Urothelium cell line (cell line): ENCODE measurements at places on chromosomes 1 and 21.

- DNase-seq = peak; percentile 55
These were observed 176.9 kb upstream of the LMO4 start for GRCh38 chr1:87151500-87152421.

DNA sequence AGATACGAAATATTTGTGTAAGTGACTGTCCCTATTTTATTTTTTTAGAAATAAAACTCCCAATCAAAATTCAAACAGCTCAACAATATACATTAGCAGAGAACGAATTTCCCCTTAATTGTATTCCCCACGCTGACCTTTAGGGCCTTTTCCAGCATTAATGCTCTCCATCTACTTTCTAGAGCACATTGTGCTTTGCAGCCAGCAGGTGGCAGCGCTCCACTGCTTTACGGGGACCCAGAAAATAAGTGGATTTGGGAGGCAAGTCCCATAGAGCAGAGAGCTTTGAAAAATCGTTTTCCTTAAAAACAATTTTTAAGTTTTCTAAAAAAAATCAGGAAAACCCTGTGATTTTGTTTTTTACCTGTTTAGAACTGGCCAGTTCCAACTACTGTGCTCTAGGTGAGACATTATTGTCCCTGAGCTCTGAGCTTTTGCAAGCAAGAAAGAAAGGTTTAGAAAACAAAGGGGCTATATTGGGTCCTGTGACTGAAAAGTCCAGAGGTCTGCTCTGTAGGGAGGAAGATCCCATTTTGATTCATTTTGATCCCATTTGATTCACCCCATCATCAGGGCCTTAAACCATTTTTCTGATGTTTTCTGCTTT, 144.4 kb upstream of the ZNF644 start:
- peak; percentile 68 for DNase-seq

GRCh38 chr1:91345395-91346005, 59.1 kb downstream of the HFM1 start:
- no peak for DNase-seq

- no peak for DNase-seq
These were observed 485.3 kb upstream of the NFIA start for GRCh38 chr1:60596791-60597750.

GRCh38 chr1:160544647-160545046, 21.6 kb upstream of the SLAMF6 start:
- no peak for DNase-seq

GRCh38 chr1:204348242-204348641, 11.5 kb downstream of the PLEKHA6 start:
- DNase-seq = no peak

DNA sequence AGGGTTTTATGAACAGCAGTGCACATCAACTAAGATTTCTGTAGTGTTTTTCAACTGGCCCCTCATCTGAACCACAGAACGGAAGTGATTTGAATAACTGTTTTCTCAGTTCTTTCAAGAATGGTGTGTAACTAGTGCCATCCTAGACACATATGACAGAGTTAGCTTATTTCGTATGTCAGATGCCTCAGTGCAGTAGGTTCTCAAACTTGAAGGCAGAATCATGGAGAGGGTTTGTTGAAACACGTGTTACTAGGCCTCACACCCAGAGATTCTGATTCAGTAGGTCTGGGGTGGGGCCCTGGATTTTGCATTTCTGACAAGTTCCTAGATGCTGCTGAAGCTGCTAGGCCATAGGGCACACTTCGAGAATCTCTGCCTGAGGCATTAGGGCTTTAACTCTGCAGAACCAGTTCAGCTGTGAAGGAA, 49.0 kb downstream of the SCCPDH start:
- no peak for DNase-seq

DNA sequence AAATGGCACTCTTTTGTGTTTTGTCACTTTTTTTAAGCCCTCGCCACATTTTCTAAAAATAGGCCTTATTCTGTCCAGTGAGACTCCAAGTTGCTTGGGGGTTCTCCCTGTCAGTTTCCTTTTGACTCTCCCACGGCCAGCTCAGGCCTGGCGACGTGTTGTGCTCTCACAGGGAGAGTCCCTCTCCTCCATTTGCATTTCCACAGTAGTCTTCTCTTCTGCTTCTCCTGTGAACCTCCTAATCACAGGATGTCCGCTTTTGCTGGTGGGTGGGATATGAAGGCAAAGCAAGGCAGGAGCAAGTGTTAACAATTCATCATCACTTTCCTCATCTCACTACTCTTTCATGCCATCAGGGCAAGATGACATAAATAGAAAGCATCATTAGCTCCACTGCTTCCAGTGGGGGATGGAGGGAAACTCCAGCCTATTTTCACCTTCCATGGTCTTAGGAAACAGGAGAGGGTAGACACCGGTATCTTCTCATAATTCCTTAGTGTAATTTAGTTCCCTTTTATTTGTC, 99.8 kb downstream of the INTS7 start:
- DNase-seq = no peak

DNA sequence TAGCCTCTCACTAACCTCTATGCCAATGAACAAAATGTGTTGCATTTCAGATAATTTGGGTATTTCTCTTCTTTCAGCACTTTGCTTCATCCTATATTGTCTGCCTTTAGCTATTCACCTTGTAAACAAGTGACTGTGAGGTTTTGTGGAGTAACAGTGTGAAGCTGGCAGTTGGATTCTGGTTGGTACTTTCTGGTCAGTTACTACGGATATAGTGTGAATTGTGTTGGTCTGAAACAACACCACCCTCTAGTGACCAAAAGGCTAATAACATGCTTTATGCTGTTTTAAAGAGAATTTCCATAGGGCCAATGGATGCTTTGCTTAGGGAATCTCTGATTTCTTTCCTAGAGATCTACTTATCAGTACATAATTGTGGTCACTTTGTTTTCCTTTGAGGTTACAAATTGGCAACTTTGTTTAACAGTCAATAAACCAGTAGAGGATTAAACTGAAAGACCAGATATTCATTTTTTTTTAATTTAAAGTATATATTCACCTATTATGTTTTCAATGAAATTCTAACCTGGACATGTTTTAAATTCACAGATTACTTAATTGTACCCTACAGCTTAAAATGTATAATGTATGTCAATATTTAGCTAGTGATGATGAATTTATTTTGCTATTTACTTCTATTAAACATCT, 2.5 kb upstream of the PTGER3 start:
- DNase-seq = peak; percentile 49

- no peak for DNase-seq
These were observed 53.2 kb upstream of the MRPS6 start for GRCh38 chr21:34020005-34020847.

- DNase-seq = peak; percentile 42
These were observed 724 bp downstream of the DOCK7 start for GRCh38 chr1:62687421-62687902.

DNA sequence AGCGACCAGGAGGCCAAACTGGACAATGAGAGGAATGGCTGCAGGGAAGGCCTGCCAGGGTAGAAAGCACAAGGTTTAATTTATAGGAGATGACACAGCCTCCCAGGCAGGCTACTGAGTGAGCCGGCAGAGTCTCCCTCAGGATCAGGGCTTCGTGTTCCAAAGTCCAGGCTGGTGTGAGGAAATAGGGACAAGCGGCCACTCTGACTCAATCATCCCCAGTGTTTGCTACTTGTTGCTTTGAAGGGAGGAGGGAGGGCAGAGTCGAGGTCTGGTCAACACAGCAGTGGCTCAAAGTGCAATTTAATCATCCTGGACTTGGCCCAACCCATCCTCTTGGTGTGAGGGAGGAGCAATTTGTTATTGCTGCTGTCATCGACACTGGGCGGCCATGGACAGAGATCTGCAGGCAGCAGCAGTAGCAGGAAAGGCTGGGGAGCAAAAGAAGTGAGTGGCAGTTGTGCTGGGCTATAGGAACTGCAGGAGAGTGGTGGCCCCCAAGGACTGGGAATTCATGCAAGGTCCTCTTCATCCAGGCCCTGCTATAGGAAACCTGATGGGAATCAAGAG, 27.5 kb downstream of the TBX15 start:
- DNase-seq = no peak

DNA sequence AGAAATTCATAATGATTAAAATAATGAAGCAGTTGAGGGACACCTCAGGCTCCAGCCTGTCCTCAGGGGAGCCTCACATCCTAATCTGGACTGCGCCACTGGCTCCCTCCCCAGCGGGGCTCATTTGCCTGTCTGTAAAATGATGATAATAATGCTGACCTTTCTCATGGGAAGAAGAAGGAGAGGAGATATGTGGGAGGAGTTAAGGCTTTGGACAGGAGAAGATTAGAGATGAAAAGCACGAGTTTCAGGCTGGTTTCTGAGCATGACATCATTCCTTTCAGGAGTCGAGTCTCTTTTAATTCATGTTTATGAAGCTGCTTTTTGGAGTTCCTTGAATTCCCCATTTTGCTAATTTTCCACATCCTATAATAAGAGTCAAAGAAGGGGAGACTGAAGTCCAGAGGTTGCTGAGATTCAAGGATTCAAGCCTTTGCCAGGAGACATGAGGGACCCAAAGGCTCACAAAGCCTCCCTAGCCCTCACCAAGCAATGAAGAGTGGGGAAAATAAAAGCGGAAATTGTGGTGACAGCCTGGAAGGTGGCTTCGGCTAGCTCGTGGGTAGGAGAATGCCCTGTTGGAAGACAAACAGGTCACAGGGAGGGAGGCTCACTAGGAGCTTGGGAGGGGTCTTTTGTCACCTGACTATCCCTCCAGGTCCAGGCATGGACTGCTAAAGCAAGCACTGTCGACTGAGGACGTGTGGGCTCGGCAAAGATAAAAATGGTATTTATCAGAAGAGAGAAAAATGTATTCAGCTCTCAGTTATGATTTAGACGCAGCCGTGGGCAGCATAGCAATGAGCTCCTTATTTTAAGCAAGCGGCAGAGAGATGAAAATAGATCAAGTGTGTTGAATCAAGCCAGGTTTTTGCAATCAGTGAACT, 27.5 kb upstream of the STMN1 start:
- DNase-seq = no peak

DNA sequence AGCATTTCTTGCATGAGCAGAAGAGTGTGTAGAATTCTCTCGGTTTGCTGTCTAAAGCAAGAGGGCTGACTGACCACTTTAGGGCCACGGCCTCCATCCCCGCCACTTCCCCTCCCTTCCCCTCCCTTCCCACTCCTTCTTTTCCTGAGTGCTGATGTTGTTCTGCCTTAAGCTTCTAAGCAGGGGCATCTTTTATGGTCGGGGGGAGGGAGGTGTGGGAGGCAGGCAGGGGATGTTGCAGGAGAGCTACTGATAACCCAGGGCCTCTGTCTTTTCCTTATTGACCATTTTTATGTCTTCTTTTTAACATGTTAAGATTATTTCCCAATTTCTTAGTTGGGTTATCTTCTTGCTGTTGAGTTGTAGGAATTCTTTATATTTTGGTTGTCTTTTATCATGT, 15.1 kb downstream of the USP25 start:
- no peak for DNase-seq

DNA sequence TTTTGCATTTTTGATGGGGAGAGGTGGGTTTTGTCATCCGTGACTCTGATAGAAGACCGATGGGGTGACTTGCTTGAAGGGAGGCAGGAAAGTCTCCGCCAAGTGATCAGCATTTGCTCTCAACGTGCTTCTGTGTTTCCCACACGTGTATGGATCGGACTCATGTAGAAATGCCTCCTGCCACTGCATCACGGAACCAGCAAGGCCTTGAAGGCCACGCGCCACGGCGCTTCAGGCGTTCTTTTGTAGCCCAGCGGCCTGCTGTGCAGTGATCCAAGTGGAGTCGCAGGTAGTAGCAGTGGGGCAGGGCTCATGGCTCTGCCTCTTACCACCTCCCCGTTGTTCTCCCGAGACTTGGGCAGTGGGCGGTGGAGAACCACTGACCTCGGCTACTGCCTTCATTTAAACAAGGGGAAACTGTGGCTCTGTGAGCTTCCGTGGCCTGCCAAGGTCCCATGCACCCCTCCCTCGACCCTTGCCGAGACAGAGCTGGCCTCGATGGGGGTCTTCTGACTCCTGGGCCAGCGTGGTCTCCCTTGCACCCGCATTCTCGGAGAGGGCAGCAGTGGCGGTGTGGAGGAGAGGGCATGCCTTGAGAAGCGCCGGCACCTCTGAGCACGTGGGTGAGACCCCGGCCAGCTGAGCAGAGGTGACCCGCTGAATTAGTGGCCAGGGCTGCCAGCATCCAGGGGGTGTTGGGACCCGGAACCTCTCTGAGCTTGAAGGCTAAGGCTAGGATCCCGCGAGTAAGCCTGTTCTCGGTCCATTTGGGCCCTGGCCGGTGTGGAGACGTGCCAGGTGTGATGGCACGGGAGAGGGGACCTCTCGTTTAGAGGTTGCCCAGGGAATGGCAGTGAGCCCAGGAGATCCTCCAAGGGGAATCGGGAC, 46.1 kb upstream of the ABCG1 start:
- no peak for DNase-seq

- peak; percentile 60 for DNase-seq
These were observed 4.8 kb upstream of the HEATR1 start for GRCh38 chr1:236608930-236609726.

DNA sequence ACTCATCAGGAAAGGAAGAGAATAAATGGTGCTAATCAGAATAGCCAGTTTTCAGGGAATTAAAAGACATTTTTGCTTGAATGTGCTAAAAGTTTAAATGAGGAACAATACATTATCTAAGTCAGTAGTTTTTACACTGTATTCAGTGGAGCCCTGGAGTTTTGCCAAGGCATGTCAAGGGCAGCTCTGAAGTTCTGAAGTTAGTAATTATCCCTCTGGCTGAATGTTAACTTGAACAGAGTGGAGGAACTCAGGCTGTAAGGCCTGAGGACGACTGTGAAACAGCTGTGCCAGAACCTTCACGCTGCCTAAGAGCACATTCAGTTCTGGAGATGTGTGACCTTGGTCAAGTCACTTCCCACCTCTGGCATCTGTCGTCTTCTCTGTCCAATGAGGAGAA, 68.1 kb downstream of the EDEM3 start:
- no peak for DNase-seq

GRCh38 chr1:205456868-205457745, 1.3 kb upstream of the BLACAT1 start:
- DNase-seq = peak; percentile 54

DNA sequence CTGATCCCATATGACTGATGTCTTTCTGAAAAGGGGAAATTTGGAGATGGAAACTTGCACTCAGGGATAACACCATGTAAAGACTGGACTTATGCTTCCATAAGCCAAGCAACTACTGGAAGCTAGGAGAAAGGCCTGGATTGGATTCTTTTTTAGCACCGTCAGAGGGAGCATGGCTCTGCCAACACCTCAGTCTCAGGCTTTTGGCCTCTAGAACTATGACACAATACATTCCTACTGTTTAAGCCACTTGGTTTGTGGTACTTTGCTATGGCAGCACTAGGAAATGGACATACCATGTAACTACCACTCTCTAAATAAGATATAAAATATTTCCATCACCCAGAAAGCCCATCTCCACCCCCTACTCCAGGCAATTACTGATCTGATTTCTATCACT, 139.7 kb downstream of the CYYR1 start:
- DNase-seq = no peak

- DNase-seq = no peak
These were observed 39.3 kb downstream of the HMGB4 start for GRCh38 chr1:33903210-33903589.

GRCh38 chr21:16492356-16492755, 762.6 kb downstream of the USP25 start:
- no peak for DNase-seq

- DNase-seq = peak; percentile 84
These were observed 75.4 kb downstream of the UBE4B start for GRCh38 chr1:10108134-10108663.
